ENCODE measurements at places on chromosomes 13 and 19.

GRCh38 chr19:33304760-33305647, 2.7 kb upstream of the CEBPA start:
- DNase-seq = no peak

- no peak for DNase-seq
These were observed 81.4 kb upstream of the UQCRFS1 start for GRCh38 chr19:29294343-29294811.

GRCh38 chr19:15479391-15480345, at the start of gene PGLYRP2:
PGLYRP2 (minus strand) TSS chr19:15479501; CDS start chr19:15479371, 130 bp downstream.
- DNase-seq = no peak

- no peak for DNase-seq
These were observed 18.1 kb upstream of the POU2F2 start for GRCh38 chr19:42150364-42150763.

GRCh38 chr19:11378319-11379189, 4.1 kb downstream of the SWSAP1 start:
- no peak for DNase-seq

- no peak for DNase-seq
These were observed 1436.4 kb downstream of the UQCRFS1 start for GRCh38 chr19:27776524-27776923.

DNA sequence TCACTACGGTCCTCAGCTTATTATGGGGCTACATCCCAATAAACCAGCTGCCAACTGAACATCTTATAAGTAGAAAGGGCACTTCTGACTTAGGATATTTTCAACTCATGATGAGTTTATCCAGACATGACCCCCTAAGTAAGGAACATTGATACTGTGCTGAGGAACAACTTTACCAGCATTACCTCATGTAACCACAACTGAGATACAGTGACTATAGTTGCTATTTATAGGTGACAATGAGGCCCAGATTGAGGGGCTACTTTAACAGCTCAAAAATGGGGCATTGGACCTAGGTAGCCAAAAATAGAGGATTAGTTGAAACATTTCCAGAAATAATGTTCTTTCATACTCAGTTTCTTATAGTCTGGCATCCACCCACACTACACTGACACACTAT, 26.8 kb downstream of the SKA3 start:
- no peak for DNase-seq

- DNase-seq = no peak
These were observed 28.2 kb upstream of the SPACA7 start for GRCh38 chr13:112347986-112348385.

DNA sequence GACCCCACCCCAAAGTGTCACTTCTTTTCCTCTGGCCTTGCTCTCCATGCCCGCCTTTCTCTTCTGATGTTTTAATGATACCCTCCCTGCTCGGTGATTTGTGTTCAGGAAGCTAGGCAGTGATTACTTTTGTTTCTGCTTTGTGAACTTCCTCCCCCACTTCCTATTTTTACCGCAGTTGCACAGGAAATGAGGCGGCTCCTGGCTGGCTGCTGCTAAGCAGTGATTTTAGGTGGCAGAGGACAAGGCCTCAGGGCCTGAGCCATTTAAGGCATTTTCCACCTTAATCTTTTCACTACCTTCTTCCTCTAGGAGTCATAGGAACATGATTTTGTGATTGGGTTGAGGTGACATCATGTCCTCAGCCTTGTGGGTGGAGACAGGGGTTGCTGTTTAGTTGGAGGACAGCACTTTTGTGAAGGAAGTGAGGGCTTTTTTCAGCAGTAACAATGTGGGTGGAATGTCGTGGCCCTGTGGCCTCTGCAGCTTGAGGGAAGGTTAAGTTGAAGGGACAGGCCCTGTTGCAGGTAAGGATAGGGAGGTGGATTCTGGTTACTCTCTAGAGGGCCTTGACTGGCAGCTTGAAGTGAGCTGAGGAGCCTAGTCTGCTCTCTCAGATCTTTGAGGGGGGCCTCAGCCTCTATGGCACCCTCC, 15.7 kb downstream of the GARRE1 start:
- DNase-seq = no peak

DNA sequence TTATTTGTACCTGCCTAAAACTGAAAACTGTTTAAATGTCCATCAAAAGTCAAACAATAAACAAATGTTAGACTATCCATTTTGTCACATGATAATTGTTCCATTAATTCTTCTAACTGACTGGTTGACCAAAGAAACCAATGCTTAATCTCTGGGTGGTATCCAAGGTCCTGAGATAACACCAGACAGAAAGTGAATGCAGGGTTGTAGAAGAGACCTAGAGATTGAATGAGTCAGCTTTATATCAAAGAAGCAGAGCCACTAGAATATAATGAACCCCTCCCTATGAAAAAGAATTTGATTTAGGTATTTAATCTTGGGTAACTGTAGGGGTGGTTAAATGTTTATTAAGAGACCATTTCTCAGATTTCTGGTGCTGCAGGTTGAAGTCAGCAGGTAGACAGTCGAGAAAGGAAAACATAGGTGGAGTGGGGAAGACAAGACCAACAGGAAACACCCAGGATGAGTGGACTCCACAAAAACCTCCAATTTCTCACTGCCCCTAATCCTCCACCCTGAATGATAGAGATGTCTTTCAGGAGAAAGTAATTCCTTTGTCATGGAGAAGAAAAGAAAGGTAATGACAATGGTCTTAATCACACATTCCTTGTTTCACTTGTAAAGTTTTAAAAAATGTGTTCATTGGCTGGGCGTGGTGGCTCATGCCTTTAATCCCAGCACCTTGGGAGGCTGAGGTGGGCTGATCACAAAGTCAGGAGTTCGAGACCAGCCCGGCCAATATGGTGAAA, 536.4 kb downstream of the IRS2 start:
- no peak for DNase-seq

- no peak for DNase-seq
These were observed 37.3 kb downstream of the COL4A1 start for GRCh38 chr13:110269509-110270185.

DNA sequence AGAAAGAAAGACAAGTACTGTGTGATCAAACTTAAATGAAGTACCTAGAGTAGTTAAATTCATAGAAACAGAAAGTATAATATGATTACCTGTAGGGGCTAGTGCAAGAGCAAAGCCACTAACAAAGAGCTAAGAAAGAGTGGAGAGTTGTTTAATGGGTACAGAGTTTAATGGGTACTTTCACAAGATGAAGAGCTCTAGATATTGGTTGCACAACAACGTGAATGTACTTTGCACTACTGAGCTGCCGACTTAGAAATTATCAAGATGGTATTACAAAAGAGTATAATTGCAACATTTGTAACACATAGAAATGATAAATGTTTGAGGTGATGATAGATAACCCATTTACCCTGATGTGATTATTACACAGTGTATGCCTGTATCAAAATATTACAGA, 140.3 kb upstream of the GPC6 start:
- no peak for DNase-seq

DNA sequence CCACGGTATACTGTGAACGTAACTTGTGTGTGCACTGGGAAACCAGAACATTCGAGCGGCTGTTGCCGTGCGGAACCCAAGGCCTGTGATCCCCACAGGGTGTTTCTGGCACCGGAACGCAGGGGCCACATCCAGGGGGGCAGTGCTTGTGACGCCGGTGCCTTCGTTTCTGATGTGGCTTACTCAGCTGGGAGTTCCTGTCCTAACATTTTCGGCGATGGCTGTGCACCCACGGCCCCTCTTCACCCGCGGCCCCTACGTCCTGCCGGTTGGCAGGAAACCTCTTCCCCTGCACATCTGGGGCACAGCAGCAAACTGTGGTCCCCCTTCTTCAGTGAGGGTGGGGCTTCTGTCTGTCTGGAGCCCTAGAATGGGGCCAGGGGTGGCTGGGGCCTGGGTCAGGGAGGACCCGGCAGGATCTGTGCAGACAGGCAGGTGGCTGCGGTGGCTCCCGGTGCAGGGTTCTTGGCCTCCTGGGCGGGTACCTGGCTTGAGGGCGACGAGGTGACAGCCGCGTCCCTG, 26.2 kb downstream of the CSNK1G2 start:
- no peak for DNase-seq

GRCh38 chr13:45713721-45714120, 11.6 kb downstream of the CBY2 start:
- DNase-seq = no peak

GRCh38 chr19:44909775-44910174, 4.2 kb downstream of the APOE start:
- no peak for DNase-seq

- DNase-seq = peak; percentile 53
These were observed 13.9 kb upstream of the CACNG6 start for GRCh38 chr19:53977429-53977990.

GRCh38 chr13:42497798-42498197, 76.2 kb upstream of the TNFSF11 start:
- no peak for DNase-seq

- DNase-seq = no peak
These were observed 239.3 kb downstream of the KCTD12 start for GRCh38 chr13:76646946-76647345.

DNA sequence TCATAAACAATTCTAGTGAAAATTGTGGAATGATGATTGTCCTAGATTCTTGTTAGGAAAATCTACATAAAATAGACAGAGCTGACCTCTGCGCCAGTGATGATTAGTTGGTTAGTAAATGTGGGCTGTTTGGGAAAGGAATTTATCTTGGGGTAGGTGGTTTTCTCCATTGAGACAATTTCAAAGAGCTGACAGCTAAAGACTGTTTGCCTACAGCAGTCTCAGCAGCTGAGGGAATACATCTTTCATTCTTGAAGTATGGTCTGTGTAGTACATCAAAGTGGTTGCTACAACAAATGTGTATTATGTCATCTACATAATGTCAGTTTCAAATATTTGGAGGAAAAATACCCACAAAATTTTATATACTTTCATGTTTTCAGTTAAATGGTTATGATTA, 117.2 kb upstream of the TRPC4 start:
- DNase-seq = no peak

- DNase-seq = no peak
These were observed 21.7 kb downstream of the PAF1 start for GRCh38 chr19:39369200-39369599.

GRCh38 chr13:85896516-85897450, 97.6 kb upstream of the SLITRK6 start:
- DNase-seq = no peak
